ENCODE measurements at places on chromosomes 2 and 18.

DNA sequence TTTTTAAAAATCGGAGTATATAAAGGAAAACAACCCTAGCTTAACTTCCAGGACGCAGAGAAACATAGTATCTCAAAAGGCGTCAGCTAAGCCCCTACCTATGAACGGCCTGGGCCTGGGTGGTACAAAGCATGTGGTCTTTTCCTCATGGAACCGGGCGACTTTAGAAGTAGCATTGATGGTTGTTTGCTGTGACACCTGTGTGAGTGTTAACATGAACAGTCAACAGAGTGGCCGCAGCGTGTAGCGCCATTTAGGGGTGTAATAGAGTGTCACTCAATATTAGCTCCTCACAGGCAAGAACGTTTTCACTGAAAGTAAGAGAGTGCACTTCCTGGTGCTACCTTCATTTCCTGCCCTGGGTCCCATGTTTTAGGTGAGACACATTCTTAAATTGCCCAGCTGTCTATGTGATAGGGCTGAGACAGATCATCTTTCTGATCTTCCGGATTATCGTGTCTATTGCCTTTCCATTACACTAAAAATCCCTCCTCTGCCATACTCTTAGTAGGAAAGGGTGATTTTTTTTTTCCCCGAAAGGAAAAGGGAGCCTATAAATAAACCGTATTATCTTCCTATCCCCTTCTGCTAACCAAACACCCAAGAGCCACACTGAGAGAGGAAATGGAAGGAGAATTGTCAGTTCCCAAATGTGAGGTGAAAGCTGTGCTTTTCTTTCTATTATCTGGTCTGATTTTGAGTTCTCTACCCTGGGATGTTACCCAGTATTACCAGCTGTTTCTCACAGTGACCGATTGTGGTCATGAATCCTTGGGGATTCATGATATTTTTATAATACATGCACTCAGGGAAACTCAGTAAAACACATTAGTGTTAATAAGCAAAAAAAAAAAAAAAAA is 1.3 kb downstream of the GORASP2 start:
- DNase-seq = no peak

- no peak for DNase-seq
Observed at GRCh38 chr2:204031056-204031455, 94.5 kb downstream of the ICOS start.

- DNase-seq = no peak
Observed at GRCh38 chr18:58087928-58088690, 44.1 kb downstream of the NEDD4L start.

GRCh38 chr18:3870914-3871313 is 420.9 kb downstream of the TGIF1 start:
- DNase-seq = no peak

GRCh38 chr2:128162266-128162665 is 71.3 kb downstream of the UGGT1 start:
- no peak for DNase-seq

DNA sequence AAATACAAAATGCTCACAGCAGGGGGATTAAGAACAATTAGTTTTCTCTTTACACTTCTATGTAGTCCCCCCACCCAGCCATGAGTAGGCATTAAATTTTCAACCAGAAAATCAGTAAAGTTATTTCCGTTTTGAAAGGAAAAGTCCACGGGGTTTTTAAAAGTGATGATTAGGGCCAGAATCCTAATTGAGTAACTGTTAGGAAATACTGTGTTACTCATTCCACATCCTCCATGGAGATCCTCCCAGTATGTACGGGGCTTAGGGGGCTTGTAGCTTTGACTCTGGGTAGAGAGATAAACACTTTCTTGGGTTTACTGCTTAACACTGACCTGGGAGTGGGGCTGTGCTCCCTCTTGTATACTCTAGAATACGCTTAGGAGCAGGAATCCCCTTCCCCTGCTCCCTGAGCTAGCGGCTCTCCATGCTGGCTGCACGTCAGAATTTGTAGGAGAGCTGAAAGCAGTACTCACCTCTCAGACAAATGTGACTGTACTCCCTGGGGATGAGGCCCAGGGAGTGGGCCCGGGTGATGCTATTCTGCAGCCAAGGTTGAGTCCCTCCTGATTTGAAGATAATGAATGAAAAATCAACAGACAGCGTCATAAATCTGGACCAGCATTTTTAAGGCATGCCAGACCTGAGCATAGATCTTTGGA is 100.5 kb downstream of the SLC4A3 start:
- DNase-seq = no peak

GRCh38 chr2:48339451-48339850 is 190.5 kb upstream of the STON1 start:
- DNase-seq = no peak

- DNase-seq = no peak
Observed at GRCh38 chr2:201964631-201965206, 68.9 kb upstream of the FZD7 start.

GRCh38 chr18:3305933-3306332 is 44.0 kb downstream of the MYL12B start:
- DNase-seq = no peak

DNA sequence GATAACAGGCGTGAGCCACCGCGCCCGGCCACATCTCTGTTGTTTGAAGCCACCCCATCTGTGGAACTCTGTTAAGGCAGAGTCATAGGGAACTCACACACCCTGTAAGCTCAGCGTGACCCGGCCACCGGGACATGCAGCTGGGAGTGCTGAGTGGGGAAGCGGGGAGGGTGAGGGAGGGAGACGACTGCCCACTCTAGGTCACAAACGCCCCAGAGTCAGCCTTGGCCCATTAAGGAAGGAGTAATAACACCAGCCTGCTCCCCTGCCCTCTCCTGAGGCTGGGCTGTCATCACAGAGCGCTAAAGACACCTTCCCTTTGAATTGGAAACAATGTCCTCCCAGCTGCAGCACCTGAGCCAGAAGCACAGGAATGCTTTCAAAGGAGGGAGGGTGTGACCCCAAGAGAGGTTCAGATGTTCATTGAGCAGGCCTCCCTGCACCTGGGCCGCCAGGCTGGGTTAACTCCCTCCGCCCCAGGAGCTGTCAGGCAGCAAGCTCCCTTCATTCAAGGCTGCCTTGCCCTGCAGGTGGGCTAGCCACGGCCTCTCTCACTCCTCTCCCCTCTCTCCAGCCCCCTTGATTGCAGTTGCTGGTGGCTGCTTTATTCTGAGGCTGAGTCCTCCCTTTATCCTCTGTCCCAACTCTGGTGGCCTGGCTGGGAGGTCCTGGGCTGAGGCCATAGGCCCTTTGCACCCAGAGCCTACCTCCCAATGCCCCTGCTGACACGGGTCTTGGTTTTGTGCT is 77.2 kb upstream of the HPCAL1 start:
- DNase-seq = no peak

GRCh38 chr2:96271995-96272394 is 6.0 kb downstream of the CIAO1 start:
- DNase-seq = no peak

- DNase-seq = no peak
Observed at GRCh38 chr2:66578054-66578686, 143.2 kb downstream of the MEIS1 start.

- DNase-seq = no peak
Observed at GRCh38 chr2:74854401-74854800, 20.5 kb downstream of the HK2 start.

DNA sequence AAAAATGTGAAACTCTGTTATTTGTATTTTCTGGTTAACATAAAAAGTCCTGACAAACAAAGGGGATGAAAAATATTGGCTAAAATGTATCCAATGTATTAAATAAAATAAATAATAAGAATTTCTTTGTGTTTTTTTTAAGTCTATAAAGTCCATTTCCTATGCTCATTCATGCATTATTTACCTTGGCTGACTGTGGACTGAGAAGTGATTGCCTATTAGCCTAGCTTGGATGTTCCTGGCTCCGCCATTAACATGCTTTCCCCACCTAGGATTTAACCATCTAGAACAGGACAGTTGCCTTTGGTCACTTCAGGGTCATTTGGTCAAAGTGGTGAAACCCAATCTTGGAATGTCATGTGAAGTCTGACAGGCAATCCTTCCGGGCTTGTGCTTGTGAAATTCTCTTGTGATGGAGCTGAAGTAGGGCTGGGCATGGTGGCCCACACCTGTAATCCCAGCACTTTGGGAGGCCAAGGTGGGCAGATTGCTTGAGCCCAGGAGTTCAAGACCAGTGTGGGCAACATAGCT is 60.4 kb upstream of the TANC1 start:
- no peak for DNase-seq

GRCh38 chr2:218406949-218407618 is 7.4 kb downstream of the CTDSP1 start:
- no peak for DNase-seq

DNA sequence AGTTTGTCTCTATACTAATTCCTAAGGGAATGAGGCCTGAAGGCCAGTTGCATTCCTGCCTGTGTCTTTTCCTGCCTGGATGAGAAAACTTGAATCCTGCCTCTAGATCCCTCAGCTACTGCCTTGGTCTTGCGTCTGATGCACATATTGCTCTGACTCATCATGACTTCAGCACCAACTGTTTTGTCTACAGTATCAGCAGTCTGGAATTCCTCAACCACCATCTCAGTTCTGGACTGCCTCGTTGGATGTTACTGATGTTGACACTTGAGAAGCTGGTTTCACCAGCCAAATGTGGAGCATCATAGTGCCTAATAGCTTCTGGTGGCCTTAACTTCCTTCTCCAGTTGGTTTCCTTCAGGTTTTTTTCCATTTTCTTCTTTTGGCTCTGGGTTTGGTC is 211.0 kb downstream of the CTNNA2 start:
- DNase-seq = no peak

GRCh38 chr2:2484301-2484700 is 153.2 kb upstream of the MYT1L start:
- no peak for DNase-seq

DNA sequence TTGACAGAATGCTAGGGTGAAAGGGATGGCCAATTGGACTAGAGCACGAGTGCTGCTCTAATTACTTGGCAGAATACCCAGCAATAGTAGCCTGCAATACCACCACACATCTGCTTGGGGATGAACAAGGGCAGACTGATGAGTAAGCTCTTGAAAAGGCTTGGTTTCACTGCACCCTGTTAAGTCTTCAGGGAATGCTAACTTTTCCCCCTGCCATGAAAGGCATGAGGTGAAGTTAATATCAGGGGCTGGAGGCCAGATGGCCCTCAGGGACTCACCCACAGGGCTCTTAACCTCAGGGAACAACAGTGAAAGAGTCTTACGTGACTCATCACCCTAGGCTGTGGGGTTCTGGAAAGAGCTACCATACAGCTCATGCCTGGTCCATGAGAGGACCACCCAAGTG is 51.7 kb upstream of the MYL1 start:
- DNase-seq = no peak

DNA sequence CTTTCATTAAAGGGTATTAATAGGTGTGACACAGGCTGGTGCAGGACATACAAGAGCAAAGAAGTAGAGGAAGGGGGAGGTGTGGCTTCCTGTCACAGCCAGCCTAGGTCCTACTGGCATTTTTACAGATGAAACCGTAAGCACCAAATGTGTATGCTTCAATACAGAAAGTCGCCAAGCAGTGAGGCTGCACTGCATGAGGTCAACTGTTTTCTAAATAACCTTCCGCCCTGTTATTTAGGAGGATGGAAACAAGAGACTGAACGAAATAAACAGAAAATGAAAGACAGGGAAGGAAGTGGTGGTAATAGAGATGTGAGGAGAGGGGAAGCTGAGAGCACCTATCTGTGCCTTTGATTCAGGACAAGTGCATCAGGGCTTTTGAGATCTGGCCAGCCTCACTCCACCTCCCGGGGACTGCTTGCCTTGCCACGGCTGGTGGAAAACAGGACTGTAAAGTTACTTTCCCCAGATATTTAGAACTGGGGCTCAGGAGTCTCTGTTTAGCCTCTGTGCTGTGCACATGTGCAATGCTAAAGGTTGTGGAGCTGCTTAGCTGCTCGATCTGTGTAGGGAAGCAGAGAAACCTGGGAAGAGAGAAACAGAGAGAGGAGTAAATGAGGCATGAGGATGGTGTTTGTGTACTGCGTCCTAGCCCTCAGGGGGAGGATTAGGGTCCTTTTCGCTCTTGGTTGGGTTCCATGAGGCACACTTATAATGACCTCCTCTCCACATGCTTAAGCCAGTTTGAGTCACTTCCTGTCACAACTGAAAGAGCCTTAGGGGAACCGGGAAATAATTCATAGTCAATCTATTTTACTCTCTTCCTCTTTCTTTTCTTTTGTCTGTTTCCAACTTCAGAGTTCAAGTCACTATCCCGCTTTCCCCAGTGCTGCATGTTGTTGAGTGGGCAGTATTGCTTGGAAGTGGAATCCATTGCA is 62.3 kb upstream of the BOD1L2 start:
- no peak for DNase-seq

GRCh38 chr2:118114863-118115262 is 26.6 kb downstream of the INSIG2 start:
- no peak for DNase-seq

DNA sequence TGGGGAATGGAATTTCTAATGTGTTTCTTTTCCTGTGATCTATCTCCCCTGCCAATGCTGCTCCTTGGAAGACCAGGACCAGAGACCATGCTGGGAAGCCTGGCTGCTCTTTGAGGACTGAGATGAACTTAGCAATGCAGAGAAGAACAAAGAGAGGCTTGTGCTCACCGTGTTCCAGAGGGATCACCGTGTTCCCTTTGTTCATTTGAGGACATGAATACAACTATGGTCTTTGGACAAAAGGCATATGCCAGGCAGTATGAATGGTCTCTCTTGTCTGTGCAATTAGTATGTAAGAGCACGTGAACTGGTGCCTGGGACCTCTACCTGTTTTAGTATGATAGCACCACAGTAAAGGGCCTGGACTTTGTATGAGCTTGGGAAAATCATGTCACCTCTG is 139.9 kb downstream of the TDRD15 start:
- DNase-seq = no peak

- peak; percentile 34 for DNase-seq
Observed at GRCh38 chr2:67846370-67847070, 216.3 kb downstream of the C1D start.

- DNase-seq = no peak
Observed at GRCh38 chr2:69465513-69466456, 28.6 kb upstream of the NFU1 start.

GRCh38 chr18:29779096-29779495 is 1263.4 kb downstream of the DSC3 start:
- no peak for DNase-seq

GRCh38 chr18:24214144-24214543 is 75.3 kb downstream of the CABYR start:
- DNase-seq = no peak

GRCh38 chr2:102062802-102063201 is 71.0 kb downstream of the IL1R2 start:
- DNase-seq = no peak

GRCh38 chr2:42554392-42554791 is 14.0 kb upstream of the MTA3 start:
- DNase-seq = no peak

DNA sequence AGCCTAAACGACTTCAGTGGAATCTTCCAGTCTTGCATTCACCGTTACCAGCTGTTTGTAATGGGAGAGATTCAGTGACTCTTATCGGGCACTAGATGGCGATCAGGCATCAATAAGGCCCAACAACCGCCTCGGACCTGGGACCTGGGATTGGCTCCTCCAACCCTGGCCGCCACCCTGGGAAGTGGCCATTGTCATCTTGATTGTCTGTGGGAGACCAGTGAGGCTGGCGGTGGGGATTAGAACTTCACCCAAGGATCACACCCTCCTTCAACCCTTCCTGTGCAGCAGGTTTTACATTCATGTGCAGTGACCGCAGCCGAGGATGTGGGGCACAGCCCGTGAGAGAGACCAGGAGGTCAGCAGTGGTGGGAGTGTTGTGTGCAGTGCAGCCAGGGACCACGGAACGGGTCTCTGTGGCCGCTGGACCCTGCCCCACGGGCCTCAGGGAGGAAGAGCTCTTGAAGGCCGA is 85.3 kb downstream of the SPP2 start:
- peak; percentile 63 for DNase-seq

Data from D721Med (cell line).